Gastrocnemius medialis (tissue), 4 donors: ENCODE measurements at places on chromosomes 11 and 22.

DNA sequence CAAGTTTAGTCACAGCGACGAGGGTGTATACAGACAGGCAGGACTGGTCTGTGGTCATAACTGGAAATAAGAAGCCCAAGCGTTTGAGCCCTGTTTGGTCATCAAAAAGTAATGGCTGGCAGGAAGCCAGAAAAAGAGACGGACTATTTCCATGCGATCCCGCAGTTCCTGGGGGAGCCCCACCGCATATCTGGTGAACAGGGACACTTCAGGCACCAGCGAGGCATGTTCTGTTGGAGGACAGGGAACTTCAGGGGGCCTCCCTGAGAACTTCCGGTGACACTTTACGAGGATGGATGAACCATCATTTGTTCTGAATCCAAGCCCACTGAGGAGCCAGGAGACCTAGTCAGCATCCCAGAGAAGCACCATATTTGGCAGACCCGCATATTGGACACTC, 29.7 kb upstream of the TRIM29 start:
- no peak for DNase-seq

- no peak for DNase-seq
These were observed 2.0 kb downstream of the CD248 start for GRCh38 chr11:66314561-66315497.

DNA sequence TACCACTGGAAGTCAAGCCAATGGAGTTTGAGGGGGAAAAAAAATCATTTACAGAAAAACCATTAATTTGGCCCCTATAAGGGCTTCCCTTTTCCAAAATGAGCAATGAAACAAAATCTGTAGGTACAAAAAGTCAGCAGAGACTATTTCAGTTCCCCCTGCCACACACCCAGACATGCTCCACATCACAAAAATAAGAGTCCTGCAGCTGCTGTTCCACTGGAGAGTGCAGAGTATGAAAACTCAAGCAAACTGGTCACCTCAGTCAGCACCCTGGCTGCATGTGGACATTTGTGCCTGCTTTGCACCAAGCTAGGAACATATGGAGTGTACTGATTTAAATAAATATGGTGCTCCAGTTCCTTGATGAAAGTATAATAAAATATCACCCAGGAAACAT, 15.1 kb downstream of the POU2AF1 start:
- DNase-seq = no peak

- DNase-seq = no peak
These were observed 22.9 kb upstream of the CCDC188 start for GRCh38 chr22:20173772-20174171.

DNA sequence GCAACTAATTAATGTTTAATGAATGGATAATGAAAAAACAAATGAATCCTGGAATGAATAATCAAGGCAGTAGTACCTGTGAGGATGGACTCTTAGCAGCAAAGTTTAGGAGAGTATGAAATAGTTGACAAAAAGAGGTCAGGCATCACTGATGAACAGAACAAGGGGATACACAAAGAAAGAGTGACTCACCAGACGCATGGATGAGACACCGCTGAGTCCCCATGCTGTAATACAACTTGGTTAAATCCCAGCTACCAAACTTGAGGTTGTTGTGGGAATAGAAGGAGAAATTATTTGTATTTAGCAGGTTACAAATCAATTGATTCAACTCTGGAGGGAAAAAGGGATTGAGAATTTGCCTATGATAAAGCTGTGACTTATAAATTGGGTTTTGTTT, 976.9 kb upstream of the TENM4 start:
- DNase-seq = no peak

GRCh38 chr11:13134886-13135285, 125.8 kb downstream of the RASSF10 start:
- no peak for DNase-seq

DNA sequence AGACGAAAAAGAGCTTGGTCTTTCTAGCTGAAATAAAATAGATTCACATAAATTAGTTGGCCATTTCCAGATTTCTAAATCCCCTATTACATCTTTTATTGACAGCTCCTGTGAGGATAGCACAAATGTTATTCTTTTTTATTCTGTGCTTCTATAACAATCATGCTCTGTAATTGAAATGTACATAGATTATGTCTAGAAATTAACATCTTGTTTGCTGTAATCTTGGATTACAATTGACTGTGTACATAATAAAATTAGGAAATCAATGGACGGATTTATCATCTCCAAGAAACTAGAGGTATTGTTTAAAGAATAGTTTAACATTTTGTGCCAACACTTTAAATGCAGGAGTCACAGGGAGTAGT, 31.2 kb downstream of the IMMP1L start:
- DNase-seq = no peak

GRCh38 chr22:44581096-44581435, 83.0 kb upstream of the RTL6 start:
- DNase-seq = no peak

DNA sequence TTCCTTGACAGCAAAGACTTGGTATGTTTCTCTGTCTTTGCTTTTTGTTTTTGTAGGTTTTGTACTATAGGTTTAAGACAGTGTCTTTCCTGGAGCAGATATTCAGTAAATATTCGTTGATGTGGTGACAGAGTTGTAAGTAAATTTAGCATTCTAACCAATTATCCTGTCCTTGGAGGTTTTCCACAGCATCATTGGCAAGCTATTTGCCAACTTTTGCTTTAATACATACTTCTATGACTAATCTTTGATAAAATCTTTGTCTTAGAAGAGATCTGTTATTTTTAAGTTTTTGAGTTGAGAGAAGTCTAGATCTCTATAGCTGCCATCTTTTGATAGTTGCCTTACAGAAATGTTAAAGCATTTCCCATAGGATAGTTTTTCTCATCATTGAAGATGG, 3.8 kb downstream of the USP47 start:
- DNase-seq = no peak

DNA sequence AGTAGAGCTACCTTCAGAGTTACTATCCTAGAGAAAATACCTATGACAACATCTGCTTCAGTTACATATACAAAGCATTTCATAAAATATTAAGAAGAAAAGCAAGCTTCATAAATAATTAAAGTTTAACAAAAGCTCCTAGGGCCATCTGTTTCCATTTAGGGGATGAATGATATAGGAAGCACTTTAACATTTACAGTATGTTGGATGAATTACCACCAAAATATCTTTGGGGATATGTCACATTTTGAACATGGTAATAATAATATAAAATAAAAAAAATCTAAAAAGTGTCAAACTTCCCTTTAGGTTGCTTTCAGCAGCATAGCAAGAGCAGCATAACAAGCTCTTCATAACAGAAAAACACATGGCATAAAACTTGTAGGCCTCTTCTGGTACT, 104.6 kb downstream of the ATG16L2 start:
- DNase-seq = no peak

GRCh38 chr22:44005524-44005923, 18.6 kb upstream of the PARVB start:
- peak; percentile 6 for DNase-seq

DNA sequence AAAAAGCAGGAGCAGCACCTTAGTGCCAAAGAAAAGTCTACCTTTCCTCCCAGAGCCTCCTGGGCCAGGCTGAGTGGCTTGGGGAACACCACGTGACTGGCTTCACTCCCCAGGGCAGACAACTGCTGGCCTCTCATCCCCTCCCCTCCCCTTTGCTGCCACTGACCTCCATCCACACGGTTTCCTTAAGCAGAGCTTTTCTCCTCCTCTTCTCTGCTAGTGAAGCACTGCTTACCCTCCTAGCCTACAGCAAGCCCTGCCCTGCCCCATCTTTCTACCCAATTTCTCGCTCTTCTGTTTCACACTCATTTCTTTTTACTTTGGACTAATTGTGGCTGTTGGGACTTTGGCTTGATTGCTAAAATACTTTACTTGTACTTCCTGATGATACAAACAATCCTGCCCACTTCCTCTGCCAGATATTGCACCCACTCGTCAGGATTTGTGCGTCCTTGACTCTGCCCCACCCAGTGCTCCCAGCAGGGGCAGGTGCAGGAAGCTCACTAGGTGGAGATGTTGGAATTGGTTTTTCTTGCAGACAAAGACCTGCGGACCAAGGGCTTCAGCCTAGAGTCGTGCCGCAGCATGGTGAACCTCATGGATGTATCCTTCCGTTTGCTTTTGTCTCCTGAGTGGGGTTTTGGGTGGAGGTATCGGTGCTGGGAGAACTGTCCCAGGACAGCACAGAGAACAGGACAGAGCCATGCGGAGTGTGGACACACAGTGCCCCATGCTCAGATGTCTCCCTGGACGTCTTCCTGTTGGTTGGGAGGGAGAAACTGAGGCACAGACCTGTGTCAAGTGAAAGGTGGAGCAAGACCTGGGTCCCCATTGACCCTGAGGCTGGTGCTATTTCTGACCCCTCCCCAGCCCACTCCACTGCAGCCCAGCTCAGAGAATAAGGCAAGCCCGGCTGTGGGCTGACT, 27.3 kb downstream of the CAPN1 start:
- DNase-seq = no peak

GRCh38 chr22:33401291-33401690, 343.1 kb upstream of the SYN3 start:
- DNase-seq = no peak

DNA sequence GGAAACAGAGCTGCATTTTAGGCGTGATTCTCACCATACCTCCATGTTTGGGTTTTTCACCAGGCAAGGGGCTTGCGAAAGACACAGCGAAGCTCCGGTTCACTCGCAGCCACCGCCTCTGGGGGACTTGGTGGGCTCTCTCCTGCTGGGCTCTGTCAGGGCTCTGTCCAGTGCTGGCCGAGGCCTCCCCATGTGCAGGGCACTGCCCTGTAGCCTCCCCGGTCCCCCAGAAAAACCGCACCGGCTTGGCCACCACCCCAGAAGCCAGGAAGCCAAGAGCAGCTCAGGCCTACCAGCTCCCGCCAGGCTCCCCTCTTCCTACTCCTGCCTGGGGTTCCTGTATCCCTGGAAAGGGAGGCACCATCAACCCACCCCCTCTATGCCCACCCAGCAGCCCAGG, 151.5 kb downstream of the CTTN start:
- DNase-seq = no peak

- no peak for DNase-seq
These were observed 175.5 kb downstream of the ADAMTS15 start for GRCh38 chr11:130623670-130624668.

DNA sequence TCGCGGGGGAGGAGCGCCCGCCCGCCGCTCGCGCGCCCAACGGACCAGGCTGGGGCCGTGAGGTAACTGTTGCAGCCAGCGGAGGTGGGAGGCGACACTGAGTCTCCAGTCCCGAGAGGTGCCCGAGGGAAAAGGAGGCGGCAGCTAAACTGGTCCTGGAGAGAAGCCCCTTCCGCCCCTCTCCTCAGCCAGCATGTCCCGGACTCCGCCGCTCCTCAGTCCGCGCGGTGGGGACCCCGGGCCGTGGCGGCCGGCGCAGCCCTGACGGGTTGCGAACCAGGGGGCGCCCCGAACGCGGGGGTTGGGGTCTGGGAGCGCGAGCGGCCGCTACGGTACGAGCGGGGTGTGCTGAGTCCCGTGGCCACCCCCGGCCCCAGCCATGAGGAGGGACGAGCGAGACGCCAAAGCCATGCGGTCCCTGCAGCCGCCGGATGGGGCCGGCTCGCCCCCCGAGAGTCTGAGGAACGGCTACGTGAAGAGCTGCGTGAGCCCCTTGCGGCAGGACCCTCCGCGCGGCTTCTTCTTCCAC, at the start of gene PDE3B:
PDE3B (plus strand) TSS at position 108 of the 529 bp plus-strand sequence; CDS start at position 380, 272 bp downstream.
- DNase-seq = peak; percentile 30

GRCh38 chr11:120324932-120325810, at the start of gene TLCD5:
TLCD5 (plus strand) TSS chr11:120325299; CDS start chr11:120327442, 2,143 bp downstream.
- DNase-seq = no peak

- no peak for DNase-seq
These were observed 44.9 kb upstream of the DRD2 start for GRCh38 chr11:113519989-113520613.

GRCh38 chr11:64196626-64197025, 9.9 kb upstream of the FERMT3 start:
- DNase-seq = no peak

DNA sequence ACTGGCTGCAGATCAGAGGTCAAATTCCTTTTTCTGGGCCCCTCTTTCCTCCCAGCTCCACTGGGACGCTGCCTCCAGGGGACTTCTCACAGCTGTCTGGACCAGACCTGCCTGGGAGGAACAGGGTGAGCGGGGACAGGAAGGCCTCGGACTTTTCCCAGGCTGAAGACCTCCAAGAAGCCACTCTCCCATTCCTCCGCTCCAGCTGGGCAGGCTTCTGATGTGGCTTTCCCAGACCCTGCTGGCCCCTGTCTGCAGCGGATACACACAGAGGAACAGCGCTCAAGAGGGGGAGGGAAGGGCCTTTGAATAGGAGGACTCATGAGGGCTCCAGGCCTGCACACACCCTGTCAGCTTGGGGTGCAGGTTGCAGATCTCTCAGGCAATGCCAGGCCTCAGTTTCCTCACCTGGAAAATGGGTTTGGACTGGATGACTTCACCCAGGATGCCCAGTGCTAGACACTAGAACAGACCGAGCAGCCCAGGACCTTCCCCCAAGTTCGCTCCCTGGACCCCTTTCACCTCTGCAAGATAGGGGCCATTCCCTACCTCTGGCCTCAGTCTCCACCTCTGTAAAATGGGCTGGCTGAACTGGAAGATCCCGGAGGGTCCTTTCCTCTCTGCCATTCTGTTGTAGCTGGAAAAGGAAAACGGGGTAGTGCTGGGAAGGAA, 36.6 kb downstream of the MB start:
- DNase-seq = no peak

DNA sequence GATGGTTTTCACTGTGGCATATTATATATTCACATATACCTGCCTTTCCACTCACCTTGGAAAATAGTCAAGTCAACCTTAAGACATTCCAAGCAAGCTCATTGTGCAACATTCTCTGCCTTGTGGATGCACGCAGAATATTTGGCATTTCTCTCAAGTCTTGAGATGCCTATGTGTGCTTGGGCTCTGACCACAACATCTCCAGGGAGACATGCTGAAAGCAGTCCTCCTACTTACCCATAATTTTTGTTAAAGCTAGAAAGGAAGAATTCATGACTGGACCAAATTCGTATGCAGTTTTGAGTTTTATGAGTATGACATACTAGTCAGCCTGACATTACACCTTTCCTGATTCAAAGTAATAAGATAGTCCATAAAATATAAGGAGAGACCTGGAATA, 684.0 kb downstream of the OPCML start:
- no peak for DNase-seq

GRCh38 chr22:23094695-23095681, 24.7 kb downstream of the GNAZ start:
- no peak for DNase-seq

DNA sequence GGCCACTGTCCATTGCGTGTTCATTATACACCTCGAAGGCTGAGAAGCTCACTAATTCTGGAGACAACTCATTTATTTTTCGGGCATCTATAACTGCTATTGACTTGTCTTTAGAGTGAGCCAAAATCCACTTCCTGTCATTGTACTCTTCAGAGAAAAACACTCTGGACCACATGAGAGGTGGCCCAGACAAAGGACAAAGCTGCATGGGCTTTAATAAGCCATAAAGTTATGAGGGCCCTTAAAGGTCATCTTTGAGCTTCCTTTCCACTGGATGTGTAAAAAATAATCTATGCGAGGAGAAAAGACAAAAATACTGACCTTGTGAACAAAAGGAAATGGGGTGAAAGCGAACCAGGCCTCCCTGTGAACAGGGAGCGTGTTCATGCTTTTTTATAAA, 63.5 kb upstream of the ZC3H12C start:
- no peak for DNase-seq
